ENCODE measurements at places on chromosomes 6 and 20.

DNA sequence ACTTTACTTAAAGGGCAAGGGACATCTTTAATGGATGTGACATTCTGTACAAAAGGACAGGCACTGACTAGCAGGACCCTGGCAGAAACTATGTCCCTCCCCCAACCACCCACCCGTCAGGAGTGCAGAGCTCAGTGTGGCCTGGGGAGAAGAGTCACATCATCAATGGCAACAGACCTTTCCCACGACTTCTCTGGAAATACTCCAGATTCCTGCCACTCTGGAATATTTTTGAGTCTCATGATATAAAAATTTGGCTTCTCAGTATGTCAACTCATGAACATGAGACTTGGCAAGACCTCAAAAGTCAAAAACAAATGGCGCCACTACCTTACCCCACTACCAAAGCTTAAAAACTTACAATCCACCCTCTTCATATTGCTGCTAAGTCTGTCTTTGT, 118.3 kb downstream of the SLC23A2 start:
- no peak for DNase-seq

DNA sequence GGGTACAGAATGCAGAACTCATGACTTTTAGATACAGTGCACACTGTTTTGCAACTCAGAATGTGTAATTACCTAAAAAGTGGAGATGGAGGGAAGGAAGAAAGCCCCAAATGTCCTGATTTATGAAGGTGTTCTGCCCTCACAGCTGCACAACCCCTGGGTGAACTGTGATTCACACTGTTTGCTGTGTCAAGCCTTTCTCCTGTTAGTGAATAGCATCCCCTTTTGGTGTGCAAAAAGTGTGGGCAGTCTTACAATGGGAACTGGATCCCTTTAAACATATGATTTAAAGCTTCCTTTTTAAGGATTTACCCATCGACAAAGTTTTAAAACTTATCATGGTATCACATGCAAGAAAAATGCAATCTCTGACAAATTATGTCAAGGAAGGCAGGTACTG, 633.4 kb upstream of the EPHA7 start:
- DNase-seq = no peak

GRCh38 chr20:53901497-53902096, 168.8 kb downstream of the BCAS1 start:
- no peak for DNase-seq

- DNase-seq = no peak
These were observed 162.9 kb upstream of the SASH1 start for GRCh38 chr6:148179786-148180185.

GRCh38 chr6:142943711-142944123, 1.3 kb downstream of the HIVEP2 start:
- no peak for DNase-seq

DNA sequence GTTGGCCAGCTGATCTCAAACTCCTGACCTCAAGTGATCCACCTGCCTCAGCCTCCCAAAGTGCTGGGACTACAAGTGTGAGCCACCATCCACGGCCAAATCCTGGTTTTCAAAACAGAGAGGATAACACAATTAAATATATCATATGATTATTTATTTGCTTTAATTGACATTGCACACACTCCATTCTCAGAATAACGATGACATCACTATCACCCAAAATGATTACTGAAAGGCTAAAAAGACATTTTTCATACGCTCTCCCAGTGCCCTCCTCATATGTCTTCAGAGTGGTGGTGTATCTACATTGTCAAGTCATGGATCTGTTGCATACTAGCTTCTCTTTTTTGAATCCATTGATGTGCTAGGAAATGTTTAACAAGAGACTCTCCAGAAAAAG, 18.5 kb upstream of the CEP43 start:
- no peak for DNase-seq

- DNase-seq = no peak
These were observed 79.5 kb upstream of the ATXN1 start for GRCh38 chr6:16840725-16841124.

DNA sequence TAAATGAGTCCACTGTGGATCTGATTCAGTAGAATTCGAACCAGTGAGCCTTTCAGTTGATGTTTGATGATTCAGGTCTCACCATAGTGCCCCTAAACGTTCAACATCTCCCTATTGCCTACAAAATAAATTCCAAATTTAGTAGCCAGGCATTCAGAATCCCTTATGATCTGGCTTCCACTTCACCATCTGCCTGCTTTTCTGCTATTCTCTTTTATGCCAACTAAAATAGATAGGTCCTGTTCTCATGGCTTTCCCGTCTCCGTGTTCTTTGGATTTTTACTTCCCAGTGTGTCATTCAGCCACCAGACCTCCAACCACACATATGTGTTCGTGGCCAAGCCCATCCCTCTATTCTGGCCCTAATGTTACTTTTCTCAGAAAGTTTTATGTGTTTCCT, 410.4 kb downstream of the LMBRD1 start:
- DNase-seq = no peak

DNA sequence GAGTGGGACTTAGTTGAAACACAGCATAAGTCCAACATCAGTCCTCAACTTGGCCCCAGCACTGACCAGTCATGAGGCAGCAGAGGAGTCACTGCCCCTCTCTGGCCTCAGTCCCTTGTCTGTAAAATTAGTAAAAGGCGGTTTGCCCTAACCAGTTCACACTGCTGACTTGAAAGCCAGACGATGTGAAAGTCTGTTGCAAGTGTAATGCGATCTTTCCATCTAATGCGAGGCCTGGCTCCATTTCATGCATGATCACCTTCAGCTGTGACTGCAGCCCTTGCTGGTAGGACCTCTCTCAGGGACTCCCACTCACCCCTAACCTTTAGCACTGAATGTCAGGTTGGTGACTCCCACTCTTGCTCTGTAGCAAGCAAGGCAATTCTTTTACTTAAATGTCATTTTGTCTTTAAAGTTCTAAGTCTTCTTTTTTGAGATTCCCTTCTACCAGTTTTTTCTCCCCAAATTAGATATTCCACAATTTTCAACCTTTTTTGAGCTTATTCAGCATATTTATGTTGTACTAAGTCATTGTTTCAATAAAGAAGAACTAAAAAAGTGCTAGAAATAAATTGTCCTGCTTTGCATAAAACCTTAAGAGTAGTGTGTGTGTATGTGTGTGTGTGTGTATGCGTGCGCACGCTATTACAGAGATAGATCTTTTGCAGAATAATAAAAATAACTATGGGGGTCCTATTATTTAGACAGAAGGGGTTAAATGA, 245.5 kb downstream of the PACRG start:
- no peak for DNase-seq

GRCh38 chr20:54212226-54212625, 4.3 kb downstream of the PFDN4 start:
- no peak for DNase-seq

DNA sequence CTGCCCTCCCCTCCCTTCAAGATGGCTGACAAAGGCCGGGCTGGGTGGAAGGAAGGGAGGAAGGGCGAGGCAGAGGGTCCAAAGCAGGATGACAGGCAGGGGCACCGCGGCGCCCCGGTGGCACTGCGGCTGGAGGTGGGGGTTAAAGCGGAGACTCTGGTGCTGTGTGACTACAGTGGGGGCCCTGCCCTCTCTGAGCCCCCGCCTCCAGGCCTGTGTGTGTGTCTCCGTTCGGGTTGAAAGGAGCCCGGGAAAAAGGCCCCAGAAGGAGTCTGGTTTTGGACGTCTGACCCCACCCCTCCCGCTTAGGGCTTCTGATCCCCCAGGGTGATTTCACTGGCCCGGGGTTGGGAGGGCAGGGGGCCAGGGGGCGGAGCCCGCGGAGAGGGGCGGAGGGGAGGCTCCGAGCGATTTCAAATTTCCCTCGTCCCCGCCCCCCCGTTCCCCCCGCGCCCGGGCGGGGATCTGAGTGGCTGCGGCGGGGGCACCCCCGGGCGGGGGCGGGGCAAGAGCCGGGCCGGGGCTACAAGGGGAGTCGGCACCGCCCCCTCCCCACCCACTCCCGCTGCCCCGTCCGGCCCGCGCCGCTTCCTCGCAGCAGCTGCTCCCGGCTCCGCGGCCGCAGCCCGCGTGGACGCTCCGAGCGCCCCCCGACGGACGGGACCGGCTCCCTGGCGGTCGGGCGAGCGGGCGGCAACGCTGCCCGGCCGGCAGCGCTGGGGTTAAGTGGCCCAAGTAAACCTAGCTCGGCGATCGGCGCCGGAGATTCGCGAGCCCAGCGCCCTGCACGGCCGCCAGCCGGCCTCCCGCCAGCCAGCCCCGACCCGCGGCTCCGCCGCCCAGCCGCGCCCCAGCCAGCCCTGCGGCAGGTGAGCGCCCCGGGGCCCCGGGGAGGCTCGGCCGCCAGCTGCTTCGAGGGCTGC, at the start of gene DNMT3B:
Gene DNMT3B (plus strand): TSS at position 555 of the 923 bp plus-strand sequence. CDS start 17,939 bp downstream, outside the sequence.
- peak; percentile 45 for DNase-seq

GRCh38 chr20:14219801-14220461, 117.5 kb downstream of the FLRT3 start:
- no peak for DNase-seq

DNA sequence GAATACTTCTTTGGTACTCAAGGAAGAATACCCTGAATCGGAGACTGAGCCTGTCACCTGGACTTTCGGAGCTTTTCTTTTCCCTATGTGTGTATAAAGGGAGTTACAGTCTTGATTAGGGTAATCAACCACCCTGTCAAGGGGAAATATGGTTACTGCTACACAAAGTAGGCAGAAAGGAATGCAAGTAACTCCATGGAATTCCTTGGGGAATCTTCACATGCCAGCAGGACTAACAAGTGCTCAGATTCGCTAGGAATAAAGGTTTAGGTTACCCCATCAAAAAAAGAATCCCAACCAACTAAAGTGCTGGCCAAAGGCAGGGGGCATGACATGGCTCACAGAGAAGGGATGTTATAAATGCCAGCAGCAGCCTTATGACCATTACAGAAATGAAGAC, 10.4 kb downstream of the KCNS1 start:
- no peak for DNase-seq

DNA sequence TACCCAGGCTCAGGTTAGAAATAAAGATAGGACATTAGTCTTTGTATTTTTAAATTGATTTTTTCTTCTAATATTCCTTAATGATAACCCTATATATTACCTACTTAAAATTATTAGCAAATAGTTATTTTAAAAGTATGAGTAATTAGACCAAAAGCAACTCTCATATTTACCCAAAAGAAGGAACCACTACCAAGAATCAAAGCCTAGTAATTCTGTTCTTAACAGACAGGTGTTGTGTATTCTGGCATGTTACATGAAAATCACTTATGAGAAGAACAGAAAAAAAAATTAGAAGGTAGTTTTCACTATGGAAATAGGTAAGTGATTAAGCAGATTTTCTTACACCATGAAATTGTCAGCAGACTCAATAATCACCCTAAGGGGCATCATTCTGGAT, 105.1 kb downstream of the ATG5 start:
- DNase-seq = no peak

DNA sequence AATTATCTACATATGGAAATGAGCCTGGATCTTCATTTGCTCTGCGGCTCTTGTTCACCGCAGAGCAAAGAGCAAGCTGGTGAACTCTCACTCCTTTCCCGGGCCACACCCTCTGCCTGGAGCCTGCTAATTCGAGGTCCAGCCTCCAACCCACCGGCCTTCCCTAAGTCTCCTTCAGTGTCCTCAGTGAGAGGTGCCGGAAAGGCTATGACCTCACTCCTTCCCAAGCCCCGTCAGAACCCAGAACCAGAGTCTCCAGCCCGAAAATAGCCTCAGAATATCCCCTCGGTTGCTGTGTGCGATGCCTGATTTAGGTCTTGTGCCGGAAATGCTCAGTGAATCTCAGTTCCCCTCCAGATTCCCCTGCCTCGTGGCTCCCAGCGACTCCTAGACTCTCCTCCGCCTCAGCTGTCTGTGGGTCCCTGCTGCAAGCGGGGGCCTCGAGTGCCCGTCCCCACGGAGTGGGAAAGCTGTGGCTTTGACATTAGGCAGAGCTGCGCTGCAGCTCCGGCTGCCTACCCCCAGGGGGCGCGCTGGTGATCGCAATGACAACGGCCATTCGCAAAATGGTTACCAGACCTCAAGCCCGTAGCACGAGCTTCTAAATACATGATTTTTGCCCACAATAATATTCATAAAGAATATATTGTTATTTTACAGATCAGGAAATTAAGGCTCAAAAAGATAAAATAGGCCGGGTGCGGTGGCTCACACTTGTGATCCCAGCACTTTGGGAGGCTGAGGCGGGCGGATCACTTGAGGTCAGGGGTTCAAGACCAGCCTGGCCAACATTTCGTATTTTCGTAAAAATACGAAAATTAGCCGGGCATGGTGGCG, 4.1 kb upstream of the BNIP5 start:
- DNase-seq = peak; percentile 19

GRCh38 chr6:65299236-65299635, 407.8 kb downstream of the EYS start:
- no peak for DNase-seq

- no peak for DNase-seq
These were observed 18.9 kb downstream of the TRMT6 start for GRCh38 chr20:5931411-5931810.

- no peak for DNase-seq
These were observed 162.3 kb downstream of the MRPL14 start for GRCh38 chr6:43964659-43965570.

- DNase-seq = no peak
These were observed 537.9 kb downstream of the TENT5A start for GRCh38 chr6:81214414-81215091.

DNA sequence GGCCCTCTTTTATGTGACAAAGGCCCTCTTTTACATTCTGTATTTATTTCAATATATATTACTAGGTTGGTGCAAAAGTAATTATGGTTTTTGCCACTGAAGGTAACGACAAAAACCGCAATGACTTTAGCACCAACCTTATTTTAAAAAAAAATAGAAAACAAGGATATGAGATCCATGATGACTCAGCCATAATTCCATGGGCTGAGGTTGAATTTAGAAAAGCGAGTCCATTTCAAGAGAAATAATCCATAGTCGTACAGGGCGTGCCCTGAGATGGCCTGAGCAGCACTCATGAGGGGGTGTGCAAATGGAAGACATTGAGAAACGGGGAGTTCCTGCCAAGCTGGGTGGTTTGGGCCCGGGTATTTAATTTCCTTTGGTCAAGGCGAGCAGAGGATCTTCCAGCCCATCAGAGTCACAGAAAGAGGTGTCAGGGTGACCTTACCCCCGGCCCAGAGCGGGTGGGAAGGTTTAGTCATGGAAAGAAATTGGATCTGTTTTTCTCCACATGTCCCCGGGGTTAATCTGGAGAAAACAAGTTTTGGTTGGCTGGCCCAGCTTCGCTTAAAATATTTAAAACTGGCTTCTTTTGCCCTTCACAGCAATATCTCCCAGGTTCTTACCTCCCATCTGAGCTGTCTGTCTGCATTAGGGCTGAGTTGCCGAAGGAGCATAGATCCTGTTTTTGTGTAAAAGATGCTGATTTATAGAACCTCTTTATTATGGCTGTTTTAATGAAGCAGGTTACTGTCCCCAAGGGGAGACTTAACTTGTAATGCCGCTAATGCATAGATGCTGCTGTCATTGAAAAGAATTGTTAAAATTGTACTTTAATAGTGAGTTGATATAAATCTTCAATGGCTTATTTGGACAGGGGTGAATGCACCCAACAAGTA, 255.6 kb downstream of the PREX1 start:
- DNase-seq = no peak

GRCh38 chr20:49669601-49670189, 44.0 kb downstream of the B4GALT5 start:
- DNase-seq = no peak

Measured in stimulated activated CD8-positive, alpha-beta memory T cell treated with anti-CD3 and anti-CD28 coated beads, Interleukin-15, amount 100 ng/mL, for 4 hours (primary cell).